ENCODE measurements at places on chromosomes 7 and 10.

DNA sequence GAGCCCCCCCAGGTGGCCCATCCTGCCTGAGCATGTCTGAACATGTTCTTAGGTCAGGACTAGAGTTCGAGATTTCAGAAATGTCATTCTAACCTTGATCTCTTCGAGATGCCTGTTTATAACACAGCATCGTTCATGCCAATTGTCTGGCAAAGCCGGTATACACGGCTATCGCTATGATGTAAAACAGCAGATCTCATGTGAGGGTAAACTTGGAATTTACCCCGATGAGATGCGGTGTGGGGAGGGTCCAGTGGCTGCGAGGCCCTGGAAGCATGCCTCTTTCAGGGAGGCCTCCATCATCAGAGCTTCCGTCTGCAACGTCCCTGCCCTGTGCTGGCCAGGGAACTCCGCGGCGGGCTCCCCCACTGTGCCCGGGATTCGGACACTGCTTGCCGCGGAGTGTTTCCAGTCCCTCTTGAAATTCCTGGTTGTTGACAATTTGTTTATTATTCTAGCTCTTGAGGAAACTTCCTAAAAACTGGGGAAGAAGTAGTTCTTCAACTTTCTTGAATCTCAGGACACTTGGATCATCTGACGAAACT is 168.6 kb upstream of the RHEB start:
- DNase-seq: no peak

GRCh38 chr10:49055221-49055849 is 60.0 kb downstream of the VSTM4 start:
- no peak for DNase-seq

DNA sequence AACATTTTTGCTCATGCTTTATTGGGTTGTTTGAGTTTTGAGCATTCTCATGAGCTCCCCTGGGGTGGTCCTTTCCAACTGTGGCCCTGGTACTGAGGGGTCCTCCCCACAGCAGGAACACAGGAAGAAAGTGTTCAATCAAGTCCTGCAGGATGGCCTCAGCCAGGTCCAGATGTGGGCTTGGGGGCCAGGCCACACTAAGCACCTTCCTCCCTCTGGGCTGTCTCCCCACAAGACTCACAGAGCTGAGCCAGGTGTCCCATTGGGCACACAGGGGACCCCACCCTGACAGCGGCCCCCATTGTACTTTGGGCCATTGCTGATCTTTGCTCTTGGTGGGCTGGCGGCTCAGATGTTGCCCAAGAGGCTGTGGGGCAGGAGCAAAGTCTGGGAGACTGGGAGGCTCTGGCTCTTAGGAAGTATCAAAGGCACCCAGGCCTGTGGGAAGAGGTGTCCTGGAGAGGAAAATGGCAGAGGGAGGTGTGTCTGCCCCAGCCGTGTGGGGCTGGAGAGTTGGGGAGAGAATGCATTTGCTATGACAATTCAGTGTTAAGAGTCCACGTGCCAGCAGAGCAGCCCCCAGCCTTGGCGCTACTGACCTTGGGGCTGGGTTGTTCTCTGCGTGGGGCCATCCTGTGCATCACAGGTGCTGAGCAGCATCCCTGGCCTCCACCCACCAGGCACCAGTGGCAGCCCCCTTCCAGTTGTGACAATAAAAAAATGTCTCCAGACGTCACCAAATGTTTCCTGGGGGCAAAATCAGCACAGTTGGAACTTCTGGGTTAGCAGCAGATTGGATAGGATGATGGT is 17.8 kb downstream of the SCART1 start:
- no peak for DNase-seq

- DNase-seq: no peak
Measured at GRCh38 chr7:33412331-33412730, 283.0 kb downstream of the BBS9 start.

- DNase-seq: no peak
Measured at GRCh38 chr7:6165521-6166320, 106.7 kb downstream of the CYTH3 start.

- DNase-seq: peak; percentile 68
Measured at GRCh38 chr10:119104654-119105015, 722 bp downstream of the DENND10 start.

DNA sequence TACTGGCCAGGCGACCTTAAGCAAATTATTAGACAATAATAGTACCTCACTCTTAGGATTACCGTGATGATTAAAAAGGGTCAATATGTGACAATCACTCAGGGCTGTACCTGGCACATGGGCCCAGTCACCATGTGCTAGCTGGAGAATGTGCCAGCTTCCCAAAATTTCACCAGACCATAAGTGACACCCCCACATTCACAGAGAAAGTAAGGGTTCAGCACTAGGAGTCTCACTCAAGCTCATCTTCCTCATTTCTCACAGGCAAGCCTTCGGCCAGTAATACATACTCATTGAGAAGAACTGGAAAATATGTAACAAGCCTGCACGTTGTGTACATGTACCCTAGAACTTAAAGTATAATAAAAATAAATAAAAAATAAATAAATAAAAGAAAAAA is 22.4 kb upstream of the C10orf71 start:
- DNase-seq: no peak

DNA sequence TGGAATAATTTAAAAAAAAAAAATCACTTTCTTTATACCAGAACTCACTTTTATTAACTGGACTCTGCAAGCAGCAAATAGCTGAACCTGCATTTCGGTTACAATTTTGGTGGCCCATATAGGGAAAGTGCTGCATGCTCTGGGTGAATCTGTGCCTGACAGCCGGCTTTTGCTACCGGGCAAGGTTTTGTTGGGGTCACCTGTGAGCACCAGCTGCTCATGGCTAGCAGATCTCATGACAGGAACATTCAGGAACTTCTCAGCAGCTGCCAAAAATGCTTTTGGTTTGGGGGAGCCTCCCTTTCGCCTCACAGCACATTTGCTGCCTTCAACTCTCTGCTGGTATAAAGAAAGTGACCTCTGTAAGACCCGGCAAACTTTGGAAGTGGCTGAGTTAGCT is 13.2 kb upstream of the CREB3L2 start:
- DNase-seq: no peak

- DNase-seq: no peak
Measured at GRCh38 chr7:84362828-84363227, 168.2 kb upstream of the SEMA3A start.

GRCh38 chr10:109475711-109476421 is 447.4 kb downstream of the XPNPEP1 start:
- DNase-seq: no peak

- no peak for DNase-seq
Measured at GRCh38 chr7:48389977-48390376, 218.7 kb downstream of the ABCA13 start.

GRCh38 chr7:111180338-111180737 is 89.4 kb downstream of the LRRN3 start:
- no peak for DNase-seq

- peak; percentile 92 for DNase-seq
Measured at GRCh38 chr10:128210215-128211063, 84.2 kb upstream of the MKI67 start.

- DNase-seq: no peak
Measured at GRCh38 chr7:82755705-82756551, 312.4 kb upstream of the CACNA2D1 start.

GRCh38 chr10:104337985-104338735 is at the start of gene ITPRIP:
Gene ITPRIP, minus strand, starts transcription at chr10:104338465. Its CDS starts 22,414 bp downstream, at chr10:104316051.
- peak; percentile 91 for DNase-seq

- DNase-seq: no peak
Measured at GRCh38 chr7:32250003-32250402, 179.8 kb upstream of the PDE1C start.

GRCh38 chr7:745431-746154 is 18.5 kb upstream of the PRKAR1B start:
- no peak for DNase-seq

- DNase-seq: no peak
Measured at GRCh38 chr10:104938031-104938430, 296.9 kb downstream of the SORCS3 start.

- no peak for DNase-seq
Measured at GRCh38 chr7:77413861-77414424, 2.2 kb downstream of the GSAP start.

DNA sequence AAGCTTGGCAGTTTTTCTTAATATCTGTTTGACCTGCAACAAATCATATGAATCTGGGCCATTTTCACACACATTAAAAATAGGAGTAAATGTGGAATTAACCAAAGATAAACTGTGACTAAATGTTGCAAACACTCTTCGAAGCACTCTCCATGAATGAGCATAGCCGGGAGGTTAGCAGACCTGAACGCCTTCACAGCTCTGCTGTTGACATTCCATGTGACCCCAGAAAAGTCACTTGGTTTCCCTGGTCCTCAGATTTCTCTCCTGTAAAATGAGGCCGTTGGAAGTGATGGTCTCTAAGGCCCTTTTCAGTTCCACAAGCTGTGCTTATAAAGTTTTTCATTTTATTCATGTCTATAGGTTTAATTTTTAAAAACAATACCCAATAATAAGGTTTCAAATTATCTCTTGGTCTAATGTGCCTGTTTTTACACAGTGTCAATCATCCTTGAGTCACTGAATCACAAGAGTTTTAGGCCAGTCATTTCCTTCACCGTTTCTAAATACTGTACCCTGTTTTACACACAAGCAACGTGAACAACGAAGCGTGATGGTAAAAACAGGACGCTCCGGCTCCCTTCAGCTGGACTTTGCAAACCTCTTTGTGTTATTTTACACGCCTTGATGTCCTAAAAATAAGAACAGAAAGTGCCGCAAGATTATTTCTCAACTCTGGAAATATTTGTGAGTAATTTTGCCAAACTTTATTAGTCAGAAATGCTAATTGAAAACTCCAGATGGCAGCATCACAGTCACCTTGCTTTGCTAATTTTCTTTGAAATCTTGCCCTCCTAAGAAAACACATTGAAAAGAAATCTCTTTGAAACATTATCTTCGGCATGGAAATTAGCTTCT is 38.6 kb upstream of the MET start:
- no peak for DNase-seq

- DNase-seq: no peak
Measured at GRCh38 chr10:128880159-128880725, 586.8 kb upstream of the MGMT start.

GRCh38 chr7:106520962-106521514 is 139.9 kb downstream of the CCDC71L start:
- no peak for DNase-seq

DNA sequence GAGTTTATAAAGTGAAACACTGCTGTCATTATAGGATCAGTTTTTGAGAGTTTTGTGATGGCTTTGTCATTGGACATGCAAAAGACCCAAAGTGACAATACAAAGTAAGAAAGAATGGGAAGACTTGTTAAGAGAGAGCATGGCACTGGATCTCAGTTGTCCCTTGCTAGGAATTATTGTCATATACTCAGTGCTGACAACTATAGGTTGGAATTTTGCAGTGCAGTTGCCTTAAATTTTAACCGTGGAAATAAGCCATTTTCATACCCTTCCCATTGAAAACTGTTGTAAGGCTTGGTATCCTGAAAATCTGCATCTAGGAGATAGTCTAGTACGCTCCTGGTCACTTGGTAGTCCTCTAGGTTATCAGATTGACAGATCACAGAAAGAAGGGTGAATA is 1156.7 kb downstream of the GATA3 start:
- no peak for DNase-seq

- no peak for DNase-seq
Measured at GRCh38 chr10:57657164-57657765, 610.4 kb downstream of the IPMK start.

DNA sequence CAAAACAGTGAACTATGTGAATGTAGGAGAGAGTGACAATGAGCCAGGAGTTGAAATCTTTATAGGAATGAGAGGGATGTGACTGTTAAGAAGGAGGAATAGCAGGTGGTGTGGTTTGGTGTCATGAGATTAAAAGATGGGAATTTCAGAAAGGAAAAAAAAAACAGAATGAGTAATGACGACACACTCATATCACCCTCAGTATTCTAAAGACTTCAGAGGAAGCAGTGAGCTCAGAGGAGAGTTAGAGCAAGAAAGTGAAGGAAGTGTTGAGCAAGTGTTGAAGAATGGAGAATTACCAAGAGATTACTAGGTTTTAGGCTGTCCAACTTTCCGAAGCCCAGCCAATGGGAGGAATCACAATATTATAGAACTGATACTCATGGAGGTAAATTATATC is 220.5 kb upstream of the HGF start:
- no peak for DNase-seq

DNA sequence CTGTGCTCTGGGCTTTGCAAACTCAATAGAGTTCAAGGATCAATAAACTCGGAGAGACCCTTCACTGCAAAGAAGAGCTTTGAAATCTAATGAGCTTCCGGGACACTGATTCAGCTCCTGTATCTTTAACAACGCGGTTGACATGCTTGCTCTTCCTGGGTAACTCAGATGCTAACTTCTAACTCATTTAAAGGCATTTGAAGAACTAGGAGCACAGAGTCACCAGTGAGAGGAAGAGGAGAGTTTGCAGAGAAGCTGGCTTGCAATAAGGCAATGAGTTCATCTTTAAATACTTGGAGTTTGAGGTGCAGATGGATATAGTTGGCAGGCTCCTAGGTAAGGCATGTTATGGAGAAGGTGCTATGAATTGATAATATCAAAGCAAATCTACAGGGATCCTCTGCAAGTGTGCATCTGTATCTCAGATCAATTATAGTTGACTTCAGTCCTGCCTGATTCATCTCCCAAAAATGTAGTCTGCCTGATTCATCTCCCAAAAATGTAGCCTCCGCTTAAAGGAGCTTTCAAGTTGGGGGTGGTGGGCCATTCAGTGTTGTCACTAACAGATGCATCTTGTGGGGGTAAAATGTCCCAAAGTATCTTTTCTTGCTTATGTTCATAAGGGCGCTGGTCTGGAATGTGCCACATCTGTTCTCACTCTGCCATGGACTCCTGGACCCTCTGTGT is 182.5 kb upstream of the PRSS58 start:
- no peak for DNase-seq

- no peak for DNase-seq
Measured at GRCh38 chr7:106752367-106752766, 91.4 kb upstream of the CCDC71L start.

DNA sequence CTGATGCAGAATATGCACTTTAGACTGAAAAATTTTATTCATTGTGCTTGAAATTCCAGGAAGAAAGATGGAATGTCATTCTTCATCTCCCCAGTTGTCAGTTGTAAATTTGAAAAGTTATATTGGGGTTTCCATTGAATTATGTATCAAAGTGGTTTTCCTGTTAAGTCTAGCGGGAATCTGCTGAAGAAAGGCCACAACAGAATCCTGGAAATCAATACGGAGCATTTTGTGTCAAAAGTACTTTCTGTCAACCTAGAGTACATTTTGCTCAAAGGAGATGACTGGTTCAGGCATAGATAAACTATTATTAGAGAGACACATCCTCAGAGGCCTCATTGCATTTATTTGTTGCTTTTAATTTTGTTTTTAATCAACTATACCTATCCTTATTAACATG is 538.2 kb upstream of the SEMA3D start:
- DNase-seq: no peak

GRCh38 chr7:23529262-23529859 is 2.4 kb downstream of the TRA2A start:
- DNase-seq: no peak

GRCh38 chr7:43735802-43736603 is 6.7 kb upstream of the COA1 start:
- DNase-seq: no peak

GRCh38 chr7:73716318-73716890 is 3.1 kb downstream of the STX1A start:
- DNase-seq: no peak

All from activated CD8-positive, alpha-beta memory T cell treated with anti-CD3 and anti-CD28 coated beads for 24 hours (primary cell).